ENCODE measurements at places on chromosomes 7 and 10.

GRCh38 chr7:14697684-14698083 lies 204.9 kb downstream of the DGKB start:
- DNase-seq, result no peak

- no peak for DNase-seq
Measured at GRCh38 chr7:67841896-67842295, 845.3 kb downstream of the TYW1 start.

GRCh38 chr7:82080254-82080927 lies 310.5 kb upstream of the HGF start:
- no peak for DNase-seq

- DNase-seq, result no peak
Measured at GRCh38 chr7:114917211-114917839, 4.6 kb upstream of the MDFIC start.

DNA sequence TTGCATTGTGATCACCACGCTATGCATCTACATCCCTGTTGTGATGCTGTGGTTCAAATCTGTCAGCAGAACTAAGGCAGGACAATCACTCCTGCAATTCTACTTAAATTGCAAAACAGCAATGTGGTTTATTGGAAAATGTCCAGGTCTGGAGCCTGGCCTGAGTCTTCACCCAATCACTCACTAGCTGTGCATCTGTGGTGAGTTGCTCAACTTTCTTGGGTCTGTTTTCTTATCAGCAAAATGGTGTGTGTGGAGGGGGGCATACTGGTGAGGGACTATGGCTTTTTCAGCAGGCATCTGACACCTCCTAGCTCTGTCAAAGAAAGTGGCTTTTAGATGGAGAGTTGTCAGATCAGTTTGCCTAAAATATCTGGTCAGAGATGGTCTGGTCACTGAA lies 108.3 kb upstream of the FEZF1 start:
- no peak for DNase-seq

DNA sequence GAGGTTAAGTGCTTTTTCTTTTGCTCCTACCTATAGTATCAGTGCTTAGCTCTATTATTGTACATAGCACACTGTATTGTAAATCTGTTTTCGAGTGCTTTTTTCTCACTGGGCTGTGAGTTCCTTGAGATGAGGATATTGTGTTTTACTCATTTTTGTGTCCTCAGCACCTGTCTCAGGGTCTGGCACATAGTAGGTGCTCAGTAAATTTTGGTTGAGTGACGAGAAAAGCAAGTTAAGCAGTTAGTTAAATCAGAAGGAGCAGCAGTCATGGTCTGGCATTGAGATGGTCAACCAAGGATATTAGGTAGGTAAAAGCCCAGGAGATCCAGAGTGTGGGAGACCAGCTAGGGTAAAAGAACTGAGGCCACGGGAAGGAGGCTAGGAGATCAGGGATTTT lies 51.2 kb downstream of the AP3M1 start:
- DNase-seq, result no peak

DNA sequence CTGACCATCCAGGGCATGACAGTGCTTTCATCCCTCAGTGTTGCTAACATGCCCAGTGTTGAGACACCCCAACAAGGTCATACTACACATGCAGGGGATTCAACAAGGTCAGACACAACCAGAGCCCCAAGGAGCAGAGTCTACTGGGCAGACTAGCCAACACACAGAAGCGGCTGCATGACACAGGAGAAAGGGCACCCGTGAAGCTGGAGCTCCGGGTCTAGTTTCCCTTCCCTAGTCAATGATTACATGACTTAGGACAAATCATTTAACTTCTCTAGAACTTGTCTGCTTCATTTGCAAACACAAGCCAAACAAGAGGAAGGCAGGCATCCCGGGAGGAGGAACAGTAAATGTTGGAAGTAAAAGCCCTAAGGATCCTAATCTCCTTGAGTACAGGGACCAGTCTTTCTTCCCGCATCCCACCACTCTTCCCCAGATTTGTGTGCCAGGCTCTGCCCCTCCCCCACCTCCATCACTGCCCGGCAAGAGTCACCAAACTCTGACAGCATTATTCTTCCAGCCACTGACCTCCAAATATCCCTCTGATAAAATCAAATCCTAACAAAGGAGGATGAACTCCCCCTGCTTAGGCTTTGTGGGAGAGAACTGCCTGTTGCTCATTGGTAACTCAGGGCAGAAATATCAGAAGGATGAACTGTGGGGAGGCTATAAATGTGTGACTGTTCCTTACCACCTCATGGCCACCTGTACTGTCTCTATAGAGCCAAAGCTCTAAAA lies 104.3 kb downstream of the KCNMA1 start:
- DNase-seq, result no peak

- no peak for DNase-seq
Measured at GRCh38 chr10:37947526-37947925, 28.9 kb downstream of the ZNF25 start.

- no peak for DNase-seq
Measured at GRCh38 chr7:24922099-24922773, 57.7 kb downstream of the OSBPL3 start.

DNA sequence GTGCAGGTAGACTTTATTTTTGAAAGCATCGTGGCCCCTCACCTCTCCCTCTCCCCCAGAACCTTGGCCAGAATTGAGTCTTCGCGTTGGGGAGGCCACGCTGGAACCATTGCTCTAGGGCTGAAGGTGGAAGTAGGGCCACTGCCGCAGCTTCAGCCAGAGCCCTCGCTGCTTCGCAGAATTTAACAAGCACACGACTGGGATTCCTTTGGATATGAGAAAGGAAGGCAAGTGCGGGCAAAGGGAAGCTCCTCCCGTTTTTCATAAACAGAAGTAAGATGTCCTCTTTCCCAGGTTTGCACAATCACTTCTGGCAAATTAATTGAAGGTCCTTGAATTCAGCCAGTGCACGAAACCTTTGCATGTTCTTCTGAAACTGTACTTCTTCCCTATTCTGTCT lies 168.1 kb downstream of the CCDC3 start:
- DNase-seq, result no peak
